Stimulated activated CD8-positive, alpha-beta memory T cell treated with anti-CD3 and anti-CD28 coated beads, Interleukin-12 subunit alpha, Interleukin-12 subunit beta, amount 100 ng/mL, for 1 hour (primary cell): ENCODE measurements at places on chromosomes 16 and 17.

DNA sequence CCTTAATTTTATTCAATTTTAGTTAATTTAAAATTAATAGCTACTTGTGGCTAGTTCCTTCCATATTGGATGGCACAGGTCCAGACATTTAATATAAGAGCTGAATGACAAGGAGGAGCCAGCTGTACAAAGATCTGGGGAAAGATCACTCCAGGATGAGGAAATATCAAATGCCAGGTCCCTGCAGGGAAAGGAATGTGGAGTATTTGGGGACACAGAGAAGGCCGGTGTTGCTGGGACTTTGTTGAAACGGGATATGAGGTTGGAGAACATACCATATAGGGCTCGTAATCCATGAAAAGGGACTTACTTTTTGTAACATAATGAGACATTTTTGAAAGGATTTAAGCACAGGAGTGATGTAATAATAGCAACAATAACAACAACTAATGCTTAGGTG lies 426.8 kb downstream of the HS3ST4 start:
- DNase-seq = no peak

DNA sequence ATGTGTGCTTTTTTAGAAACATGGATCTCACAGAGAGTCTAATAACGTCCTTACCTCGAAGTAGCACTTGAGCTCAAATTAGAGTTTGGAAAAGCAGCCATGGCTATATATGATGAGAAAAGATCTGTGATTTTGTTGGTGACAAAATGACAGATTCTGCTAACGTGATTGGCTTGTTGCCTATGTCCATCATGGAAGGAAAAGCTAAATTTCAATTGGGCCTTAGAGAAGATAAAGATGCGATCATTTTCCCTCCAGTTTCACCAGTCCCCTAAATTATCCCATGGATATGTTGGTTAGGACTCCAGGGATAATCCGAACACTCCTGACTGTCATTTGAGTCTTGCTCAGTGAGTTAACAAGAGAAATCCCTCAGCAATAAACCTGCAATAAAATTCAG lies 175.8 kb downstream of the C16orf95 start:
- DNase-seq = no peak

- no peak for DNase-seq
Observed at GRCh38 chr16:2848933-2849725, 8.8 kb downstream of the PRSS22 start.

DNA sequence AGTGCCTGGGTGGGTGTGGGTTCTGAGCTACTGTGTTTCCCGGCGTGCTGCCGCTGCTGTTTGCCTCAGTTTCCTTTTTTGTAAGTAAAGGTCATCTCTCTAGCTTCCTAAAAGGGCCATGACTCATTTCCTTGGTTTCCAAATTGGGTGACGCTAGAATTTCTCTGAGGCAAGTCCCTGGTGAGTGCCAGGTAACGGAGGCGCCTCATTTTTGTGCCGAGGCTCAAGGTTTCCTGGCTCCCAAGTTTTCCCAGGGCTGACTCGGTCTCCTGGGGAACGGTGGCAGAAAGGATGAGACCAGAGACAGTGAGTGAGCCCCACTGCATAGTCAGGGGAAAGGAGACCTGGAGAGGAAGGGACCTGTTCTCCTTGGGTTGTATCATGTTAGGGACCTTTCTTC lies 20.3 kb downstream of the MSI2 start:
- no peak for DNase-seq

DNA sequence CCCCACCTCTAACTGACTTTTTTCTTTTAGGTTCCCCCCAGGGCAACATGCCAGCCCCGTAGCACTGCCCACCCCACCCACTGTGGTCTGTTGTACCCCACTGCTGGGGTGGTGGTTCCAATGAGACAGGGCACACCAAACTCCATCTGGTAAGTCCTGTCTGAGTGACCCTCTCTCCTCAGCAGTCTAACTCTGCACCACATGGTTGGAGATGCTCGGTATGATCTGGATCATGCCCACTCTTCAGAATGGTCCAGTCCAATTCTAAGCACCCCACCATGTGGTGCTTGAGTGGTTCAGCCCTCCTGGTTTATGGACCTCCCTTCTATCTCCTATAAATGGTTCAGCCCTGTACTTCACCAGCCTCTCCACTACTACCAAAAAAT lies 5.9 kb downstream of the KDM6B start:
- DNase-seq = no peak

- no peak for DNase-seq
Observed at GRCh38 chr16:1745900-1746692, 25.2 kb downstream of the NME3 start.

GRCh38 chr17:61387011-61387410 lies 12.6 kb upstream of the TBX2 start:
- DNase-seq = no peak

GRCh38 chr17:50613007-50613992 lies 21.4 kb upstream of the ABCC3 start:
- DNase-seq = no peak

GRCh38 chr16:64910356-64910755 lies 211.5 kb downstream of the CDH11 start:
- DNase-seq = no peak

GRCh38 chr17:4987767-4988567 lies 492 bp upstream of the CAMTA2 start:
- no peak for DNase-seq

- DNase-seq = no peak
Observed at GRCh38 chr17:81535007-81535328, 6.8 kb downstream of the FSCN2 start.

GRCh38 chr16:3646348-3646920 lies 8.1 kb upstream of the DNASE1 start:
- DNase-seq = no peak

- no peak for DNase-seq
Observed at GRCh38 chr17:28460901-28461300, 12.5 kb upstream of the SLC13A2 start.

DNA sequence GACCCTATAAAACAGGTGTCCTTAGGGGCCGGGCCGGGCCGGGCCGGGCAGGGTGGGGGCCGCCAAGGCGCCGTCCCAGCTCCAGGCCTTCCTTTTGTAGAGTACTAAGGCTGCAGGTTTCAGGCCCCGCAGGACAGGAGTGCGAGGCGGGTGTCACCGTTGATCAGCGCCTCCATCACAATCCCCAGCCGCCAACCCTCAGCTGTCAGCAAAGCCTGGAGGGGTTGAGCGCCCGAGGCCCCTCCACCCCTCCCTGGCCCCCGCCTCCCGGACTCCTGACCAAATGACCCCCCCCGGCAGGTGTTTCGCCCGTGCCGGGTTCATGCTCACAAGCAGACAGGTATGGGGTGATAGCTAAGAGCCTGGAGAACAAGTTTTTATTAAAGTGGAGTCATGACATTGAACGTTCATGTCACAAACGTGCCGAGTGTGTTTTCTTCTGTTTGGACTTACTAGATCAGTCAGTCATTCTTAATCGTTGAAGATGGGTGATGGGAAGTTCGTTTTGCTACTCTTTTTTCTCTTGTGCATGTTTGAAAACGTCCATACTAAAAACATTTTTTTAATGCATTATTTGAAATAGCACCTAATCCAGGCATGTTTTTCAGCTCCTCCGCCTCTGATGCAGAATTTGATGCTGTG lies 534 bp downstream of the ARL2BP start:
- DNase-seq = no peak

DNA sequence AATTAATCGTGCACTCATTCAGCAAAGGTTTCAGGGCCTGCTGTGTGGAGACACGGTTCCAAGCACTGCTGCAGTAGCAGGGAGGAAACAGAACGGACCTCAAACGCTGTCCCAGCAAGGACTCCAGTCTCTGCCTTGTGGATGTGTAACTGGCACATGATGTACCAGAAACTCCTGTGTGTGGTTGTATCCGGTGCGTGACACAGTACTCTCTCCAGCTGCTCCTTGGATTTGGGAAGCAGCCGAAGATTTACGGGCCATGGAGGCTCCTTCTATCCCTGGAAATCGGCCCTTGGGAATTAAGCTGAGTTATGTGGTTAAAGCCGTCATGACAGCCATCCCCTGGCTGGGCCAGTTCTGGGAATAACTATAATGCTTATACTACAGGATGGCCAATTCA lies 8.5 kb upstream of the ANKRD11 start:
- no peak for DNase-seq

DNA sequence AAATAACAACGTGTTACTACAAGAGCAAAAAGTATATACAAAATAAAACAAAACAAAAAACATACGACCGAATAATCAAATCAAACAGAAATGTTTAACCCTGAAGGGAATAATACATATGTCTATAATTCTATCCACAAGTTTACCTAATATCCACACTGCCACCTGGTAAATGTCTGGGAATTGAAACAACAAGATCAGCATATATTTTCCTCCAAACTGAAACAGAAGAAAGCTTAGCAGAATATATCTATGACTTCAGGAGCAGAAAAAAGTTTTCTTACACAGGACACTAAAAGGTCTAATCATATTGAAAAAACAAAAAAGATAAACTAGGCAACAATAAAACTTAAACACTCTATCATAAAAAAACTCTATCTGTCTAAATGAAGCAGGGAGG lies 404.0 kb downstream of the CDH11 start:
- no peak for DNase-seq

- no peak for DNase-seq
Observed at GRCh38 chr16:79519448-79519847, 81.1 kb downstream of the MAF start.

DNA sequence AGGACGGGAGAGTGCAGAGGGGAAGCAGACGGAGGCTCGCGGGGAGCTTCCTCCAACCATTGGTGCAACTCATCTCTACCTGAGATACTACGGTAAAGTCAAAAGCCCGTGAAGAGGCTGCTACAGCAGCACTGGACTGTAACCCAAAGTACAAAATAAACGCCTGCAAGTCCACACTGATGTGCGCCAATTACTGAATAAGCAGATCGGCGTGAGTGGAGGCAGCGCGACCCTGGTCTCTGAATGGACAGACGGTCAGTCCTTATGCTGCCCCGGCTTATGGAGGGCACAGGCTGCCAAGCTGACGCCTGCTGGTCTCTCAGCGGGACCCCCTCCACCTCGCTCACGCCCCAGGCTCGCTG lies 58.5 kb downstream of the LMF1 start:
- no peak for DNase-seq

- DNase-seq = no peak
Observed at GRCh38 chr17:4584917-4585637, 748 bp downstream of the SMTNL2 start.

DNA sequence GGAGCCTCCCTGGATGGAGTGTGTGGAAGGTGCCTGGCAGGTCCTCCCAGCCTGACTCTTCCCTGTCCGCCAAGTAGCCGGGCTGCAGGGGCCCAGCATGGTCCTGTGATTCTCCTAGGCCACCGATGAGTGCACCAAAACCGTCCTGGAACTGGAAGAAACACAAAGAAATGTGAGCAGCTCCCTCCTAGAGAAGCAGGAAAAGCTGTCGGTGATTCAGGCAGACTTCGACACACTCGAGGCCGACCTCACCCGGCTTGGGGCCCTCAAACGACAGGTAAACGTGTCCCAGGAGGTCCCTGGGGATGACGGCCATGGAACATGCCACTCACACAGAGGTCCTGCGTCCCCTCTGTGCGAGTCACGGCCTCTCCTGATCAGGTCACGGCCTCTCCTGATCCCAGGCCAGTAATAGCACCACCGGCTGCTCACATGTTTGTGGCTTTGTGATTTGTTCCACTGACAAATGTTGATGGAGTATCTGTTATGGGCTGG lies 4.2 kb upstream of the GAA start:
- DNase-seq = no peak

DNA sequence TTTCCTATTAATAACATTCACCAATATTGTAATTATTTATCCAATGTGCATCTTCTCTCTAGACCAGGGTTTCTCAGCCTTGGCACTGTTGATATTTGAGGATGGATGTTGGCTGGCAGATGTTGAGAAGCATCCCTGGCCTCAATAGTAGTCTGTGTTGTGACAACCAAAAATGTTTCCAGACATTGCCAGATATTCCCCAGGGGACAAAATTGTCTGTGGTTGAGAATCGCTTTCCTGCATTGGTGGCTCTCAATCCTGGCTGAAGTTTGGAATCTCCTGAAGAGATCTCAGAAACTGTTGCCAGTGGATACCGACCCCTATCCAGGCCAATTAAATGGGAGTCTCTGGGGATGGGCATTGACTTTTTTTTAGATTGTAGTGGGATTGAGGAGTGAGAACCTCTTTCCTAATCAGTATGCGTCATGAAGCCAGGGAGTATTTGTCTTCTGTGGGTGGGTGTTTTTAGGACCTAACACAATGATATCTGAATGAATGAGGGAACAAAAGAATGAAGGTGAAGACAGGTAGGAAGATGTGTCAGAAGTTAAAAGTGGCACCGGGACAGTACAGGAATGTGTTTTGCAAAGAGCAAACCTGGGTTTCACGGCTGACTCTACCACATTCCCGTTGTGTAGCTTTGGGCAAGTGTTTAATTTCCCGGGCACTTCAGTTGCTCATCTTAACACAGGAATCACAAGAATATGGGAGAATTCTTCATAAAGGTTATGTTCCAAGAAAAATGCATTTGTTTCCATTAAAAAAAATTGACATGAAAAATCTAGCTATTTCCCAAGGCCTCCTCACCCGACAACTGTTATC lies 24.3 kb downstream of the HSD17B2 start:
- DNase-seq = no peak

DNA sequence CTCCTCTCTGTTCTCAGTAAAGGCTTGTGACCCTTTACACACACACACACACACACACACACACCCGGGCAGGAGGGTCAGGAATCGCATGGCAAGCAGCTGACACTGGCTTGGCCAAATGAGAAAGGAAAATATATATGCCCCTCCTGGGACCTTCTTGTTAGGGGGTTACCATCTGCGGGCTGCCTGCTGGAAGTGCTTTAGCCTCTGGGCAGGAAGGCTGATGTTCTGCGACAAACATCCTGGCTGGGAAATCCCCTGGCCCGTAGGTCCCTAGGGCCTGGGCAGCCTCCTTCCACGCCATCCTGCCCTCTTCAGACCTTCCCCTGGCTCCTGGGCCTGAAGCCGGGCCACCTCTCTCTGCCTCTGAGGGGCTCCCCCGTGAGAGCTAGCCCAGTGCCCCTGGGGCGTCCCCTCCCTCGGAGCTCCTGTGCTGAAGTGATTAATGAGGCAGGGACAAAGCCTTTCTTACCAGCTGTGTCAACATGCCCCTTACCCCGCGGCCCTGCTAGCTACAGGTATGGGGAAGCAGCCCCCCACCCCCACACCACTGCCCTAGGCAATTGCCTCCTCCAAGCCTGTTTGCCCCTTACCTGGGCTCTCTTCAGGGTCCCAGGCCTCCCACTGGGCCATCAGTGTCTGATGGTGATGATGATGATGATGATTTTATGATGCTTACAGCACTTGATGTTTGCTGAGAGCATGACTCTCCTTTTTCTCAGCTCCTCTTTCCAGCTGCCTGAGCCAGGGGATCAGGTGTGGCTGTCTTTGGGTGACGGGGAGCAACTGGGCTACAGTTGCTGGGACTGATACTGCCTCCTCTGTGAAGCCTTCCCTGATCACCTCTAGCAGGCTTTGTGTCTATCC lies 32.8 kb upstream of the ETV4 start:
- peak; percentile 2 for DNase-seq

DNA sequence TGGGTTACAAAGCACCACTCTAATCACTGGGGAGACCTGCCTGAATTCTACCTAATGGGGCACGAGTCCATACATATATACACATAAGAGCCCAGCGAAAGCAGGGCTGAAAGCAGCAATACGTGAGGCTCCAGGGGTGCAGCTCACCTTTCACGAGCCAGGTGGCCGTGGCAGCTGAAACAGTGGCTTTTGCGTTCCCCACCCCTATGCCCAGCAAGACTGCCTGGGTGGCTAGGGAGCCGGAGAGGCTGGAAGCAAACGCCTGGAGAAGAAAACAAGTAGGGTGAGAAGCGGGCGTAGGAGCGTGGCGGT lies 618 bp downstream of the RUSF1 start:
- DNase-seq = no peak
